Right cardiac atrium (tissue), 5 donors: ENCODE measurements at places on chromosomes 16 and 17. TPM values are rescaled to one million over a fixed set of nuclear protein-coding genes. Genes with fewer than 3 reads are reported as not detected.

Gene OTOA
- polyA plus RNA-seq = 0.07 TPM

Gene FOXC2
- polyA plus RNA-seq = 1.1 TPM

Gene SDR42E2
- polyA plus RNA-seq = not detected

Gene ITGB3
- 2.3 TPM for polyA plus RNA-seq

Gene TIMP2
- polyA plus RNA-seq = 86.9 TPM

Gene KRT17
- 0.09 TPM for polyA plus RNA-seq
